Activated CD4-positive, alpha-beta T cell treated with anti-CD3 and anti-CD28 coated beads, Interleukin-2, amount 10 ng/mL, durations not matched to agents 24 days and 14 days (primary cell): ENCODE measurements at places on chromosomes 5 and 9.

- no peak overlapping the region for H3K27ac ChIP-seq
- no peak for DNase-seq
- H3K4me3 ChIP-seq: no peak overlapping the region
- no peaks in the 10 kb centered on the region for H3K4me1 ChIP-seq
- H3K27me3 ChIP-seq: no peaks in the 10 kb centered on the region
These were observed 985.9 kb downstream of the CDH18 start for GRCh38 chr5:19002111-19002510.

- no peaks in the 10 kb centered on the region for H3K36me3 ChIP-seq
- no peaks in the 10 kb centered on the region for H3K4me1 ChIP-seq
- DNase-seq: no peak
- H3K27me3 ChIP-seq: peaks cover 33% of the 10 kb centered on the region
- H3K27ac ChIP-seq: no peak overlapping the region
- no peak overlapping the region for H3K4me3 ChIP-seq
These were observed 99.7 kb upstream of the KIF2A start for GRCh38 chr5:62206150-62206829.

DNA sequence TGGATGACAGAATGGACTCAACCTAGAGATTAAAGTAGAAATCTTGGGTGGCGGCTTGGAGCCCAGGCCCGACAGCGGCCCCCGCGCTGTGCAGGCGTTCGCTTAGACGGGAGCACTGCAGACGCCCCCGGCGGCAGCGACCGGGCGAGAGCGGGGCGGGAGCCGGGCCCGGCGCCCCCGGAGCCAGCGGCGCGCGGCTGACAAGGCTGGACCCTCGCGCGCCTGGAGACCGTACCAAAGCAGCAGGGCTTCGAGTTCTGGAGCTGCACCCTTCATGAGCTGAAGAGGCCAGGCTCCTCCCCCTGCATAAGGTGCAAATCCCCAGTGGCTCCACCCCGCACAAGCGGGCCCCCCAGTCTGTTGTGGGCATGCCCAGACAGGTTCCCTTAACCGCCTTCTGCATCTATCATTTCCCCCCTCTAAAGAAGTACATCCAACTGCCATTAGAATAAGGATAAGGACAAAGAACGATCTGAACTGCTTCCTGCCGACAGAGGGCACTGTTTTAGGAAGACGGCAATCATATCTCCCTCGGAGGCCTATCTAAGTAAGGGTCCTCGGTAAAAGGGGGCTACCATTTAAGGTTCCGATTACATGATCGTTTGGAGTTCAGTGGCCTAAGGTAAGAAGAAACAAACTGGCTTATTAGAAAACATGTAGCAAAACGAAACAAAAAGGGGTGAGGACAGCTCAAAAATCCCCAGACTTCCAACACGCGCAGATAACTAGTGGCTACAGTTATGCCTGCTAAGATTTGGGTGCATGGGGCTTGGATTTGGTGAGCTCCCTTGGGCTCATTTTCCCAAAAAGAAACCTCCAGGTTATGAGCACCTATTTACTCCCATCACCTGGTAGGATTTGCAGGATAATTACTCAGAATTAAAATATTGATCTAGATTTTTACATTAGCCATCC lies 66.3 kb downstream of the RGMB start:
- peak overlapping the region; percentile 22 for H3K4me3 ChIP-seq
- no peaks in the 10 kb centered on the region for H3K27me3 ChIP-seq
- H3K4me1 ChIP-seq: no peaks in the 10 kb centered on the region
- no peak overlapping the region for H3K27ac ChIP-seq
- DNase-seq: no peak
- H3K36me3 ChIP-seq: no peaks in the 10 kb centered on the region

GRCh38 chr5:163079618-163080017 lies 357.8 kb upstream of the CCNG1 start:
- H3K4me3 ChIP-seq: no peak overlapping the region
- H3K27ac ChIP-seq: no peak overlapping the region
- DNase-seq: no peak
- no peaks in the 10 kb centered on the region for H3K36me3 ChIP-seq
- H3K4me1 ChIP-seq: no peaks in the 10 kb centered on the region

DNA sequence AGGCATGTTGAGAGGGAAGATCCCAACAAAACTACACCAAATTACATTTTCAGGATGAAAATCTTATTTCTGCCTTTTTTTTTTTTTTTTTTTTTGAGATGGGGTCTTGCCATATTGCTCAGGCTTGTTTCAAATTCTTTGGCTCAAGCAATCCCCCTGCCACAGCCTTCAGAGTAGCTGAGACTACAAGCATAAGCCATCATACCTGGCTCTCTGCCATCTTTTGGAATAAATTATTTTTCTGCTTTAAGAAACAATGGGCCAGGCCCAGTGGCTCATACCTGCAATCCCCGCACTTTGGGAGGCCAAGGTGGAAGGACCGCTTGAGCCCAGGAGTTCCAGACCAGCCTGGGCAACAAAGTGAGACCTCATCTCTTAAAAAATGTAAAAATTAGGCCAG lies 14.3 kb downstream of the AFF4 start:
- H3K4me3 ChIP-seq: no peak overlapping the region
- peaks cover 21% of the 10 kb centered on the region for H3K36me3 ChIP-seq
- peaks cover 22% of the 10 kb centered on the region for H3K4me1 ChIP-seq
- no peaks in the 10 kb centered on the region for H3K27me3 ChIP-seq

DNA sequence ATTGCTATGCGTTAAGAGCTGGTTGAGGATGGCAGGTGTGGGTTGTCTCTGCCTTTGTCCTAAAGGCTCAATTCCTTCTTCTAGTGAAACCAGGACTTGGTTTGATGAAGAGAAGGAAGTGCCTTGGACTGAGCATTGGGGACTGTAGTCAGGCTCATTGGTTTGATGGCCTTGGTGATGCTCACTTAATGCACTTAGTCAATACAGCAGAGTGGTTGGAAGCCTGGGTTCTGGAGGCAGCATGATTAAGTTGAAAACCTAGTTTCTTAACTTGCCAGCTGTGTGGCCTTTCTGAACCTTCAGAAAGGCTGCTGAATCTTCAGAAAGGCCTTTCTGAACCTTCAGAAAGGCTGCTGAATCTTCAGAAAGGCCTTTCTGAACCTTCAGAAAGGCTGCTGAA lies 52.4 kb downstream of the PTTG1 start:
- DNase-seq: no peak
- peak overlapping the region; percentile 100 for H3K4me3 ChIP-seq
- peaks cover 71% of the 10 kb centered on the region for H3K4me1 ChIP-seq
- no peaks in the 10 kb centered on the region for H3K27me3 ChIP-seq

GRCh38 chr5:80031109-80031508 lies 4.0 kb upstream of the THBS4 start:
- H3K27ac ChIP-seq: no peak overlapping the region
- no peaks in the 10 kb centered on the region for H3K36me3 ChIP-seq
- DNase-seq: no peak
- H3K4me3 ChIP-seq: no peak overlapping the region
- H3K27me3 ChIP-seq: peaks cover 45% of the 10 kb centered on the region

GRCh38 chr9:96062854-96063253 lies 187.4 kb downstream of the ERCC6L2 start:
- no peak overlapping the region for H3K27ac ChIP-seq
- no peak overlapping the region for H3K4me3 ChIP-seq
- H3K36me3 ChIP-seq: no peaks in the 10 kb centered on the region
- H3K27me3 ChIP-seq: no peaks in the 10 kb centered on the region
- H3K4me1 ChIP-seq: peaks cover 14% of the 10 kb centered on the region

DNA sequence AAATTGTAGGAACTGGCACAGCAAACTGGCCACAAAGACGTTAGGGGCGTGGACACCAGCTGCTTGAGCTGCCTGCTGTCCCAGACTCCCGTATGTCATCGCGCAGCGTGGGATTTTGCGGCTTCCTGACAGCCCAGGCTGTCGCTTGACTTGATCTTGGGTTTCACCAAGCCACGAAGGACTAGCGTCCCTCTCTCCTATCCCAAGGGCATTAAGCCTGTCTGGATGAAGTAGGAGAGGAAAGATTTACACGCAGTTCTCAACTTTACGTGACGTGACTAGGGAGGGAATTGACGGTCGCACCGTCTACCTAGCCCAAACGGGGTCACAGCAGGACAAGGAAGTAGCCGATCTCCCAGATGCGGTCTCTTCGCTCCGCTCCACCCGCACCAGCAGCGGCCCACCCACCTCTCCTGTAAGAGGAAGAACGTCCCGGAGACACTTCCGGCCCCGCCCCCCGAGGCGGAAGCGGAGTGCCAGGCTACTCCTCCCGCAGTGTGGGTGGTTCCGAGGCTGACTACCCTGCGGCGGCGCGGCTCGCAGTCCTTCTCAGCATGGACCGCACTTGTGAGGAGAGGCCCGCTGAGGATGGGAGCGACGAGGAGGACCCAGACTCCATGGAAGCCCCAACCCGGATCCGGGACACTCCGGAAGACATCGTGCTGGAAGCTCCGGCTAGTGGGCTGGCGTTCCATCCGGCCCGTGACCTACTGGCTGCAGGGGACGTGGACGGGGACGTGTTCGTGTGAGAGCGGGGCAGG lies at the start of gene WDR55:
TSS of gene WDR55 (plus strand) at position 546 of the 761 bp plus-strand sequence. CDS start at position 555, 9 bp downstream.
- peaks cover 70% of the 10 kb centered on the region for H3K36me3 ChIP-seq
- H3K4me1 ChIP-seq: peaks cover 26% of the 10 kb centered on the region

DNA sequence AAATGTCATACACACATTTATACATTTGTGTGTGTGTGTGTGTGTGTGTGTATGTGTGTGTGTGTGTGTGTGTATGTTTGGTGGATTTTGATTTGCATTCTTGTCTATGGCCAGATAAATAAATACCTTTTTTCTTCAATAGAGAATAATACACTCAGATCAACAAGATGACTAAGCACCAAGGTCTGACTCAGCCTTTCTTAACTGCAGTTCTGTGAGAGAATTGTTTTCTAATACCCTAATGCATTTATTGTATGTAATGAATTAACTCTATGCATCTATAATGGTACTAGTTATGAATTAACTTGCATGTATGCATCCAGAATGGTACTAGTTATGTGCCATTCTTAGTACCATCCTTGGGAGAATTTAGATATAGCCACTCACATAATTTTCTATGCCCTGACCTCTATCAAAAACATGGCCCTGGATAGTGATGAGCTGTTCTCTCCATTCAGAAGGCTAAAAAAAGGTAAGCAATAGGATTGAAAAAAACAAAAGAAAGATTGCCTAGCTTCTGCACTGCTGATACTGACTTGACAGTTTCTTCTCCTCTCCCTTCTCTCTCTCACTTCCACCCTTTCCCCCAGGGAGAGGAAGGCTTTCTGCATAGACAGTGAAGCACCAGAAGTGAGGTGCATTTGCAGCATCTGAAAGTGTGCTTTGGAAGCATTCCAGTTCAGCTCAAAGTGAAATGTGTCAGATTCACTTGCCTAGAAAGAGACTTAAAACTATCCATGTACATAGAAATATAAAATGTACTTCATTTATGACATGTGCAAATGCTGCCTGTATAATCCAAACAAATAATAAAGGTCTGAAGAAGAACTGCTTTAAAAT lies 55.1 kb upstream of the CCDC112 start:
- no peak overlapping the region for H3K4me3 ChIP-seq
- H3K27me3 ChIP-seq: peaks cover 17% of the 10 kb centered on the region
- DNase-seq: no peak
- H3K36me3 ChIP-seq: no peaks in the 10 kb centered on the region
- H3K4me1 ChIP-seq: no peaks in the 10 kb centered on the region

DNA sequence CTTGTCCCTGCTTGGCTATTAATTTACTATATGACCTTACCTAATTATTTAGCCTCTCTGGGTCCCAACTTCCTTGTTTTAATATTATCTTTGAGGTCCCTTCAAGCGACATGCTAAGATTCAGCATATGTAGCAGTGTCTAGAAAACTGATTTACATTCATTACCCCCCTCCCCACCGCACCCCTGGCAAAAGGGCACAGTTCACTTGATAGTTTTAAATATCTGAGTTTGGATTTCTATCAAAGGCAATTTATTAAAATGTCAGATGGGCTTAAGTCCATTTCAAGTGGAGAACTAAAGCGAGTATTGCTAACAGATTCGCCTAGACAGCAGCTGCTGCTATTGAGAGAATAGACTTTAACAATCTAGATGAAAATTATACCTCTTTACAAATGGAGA lies 3.9 kb downstream of the CEMIP2 start:
- DNase-seq: no peak
- H3K4me1 ChIP-seq: peaks cover 54% of the 10 kb centered on the region
- peak overlapping the region; percentile 73 for H3K27ac ChIP-seq
- H3K27me3 ChIP-seq: no peaks in the 10 kb centered on the region

GRCh38 chr9:137987244-137988030 lies 109.9 kb downstream of the CACNA1B start:
- DNase-seq: no peak
- H3K4me1 ChIP-seq: no peaks in the 10 kb centered on the region
- H3K27ac ChIP-seq: no peak overlapping the region
- H3K27me3 ChIP-seq: peaks cover 12% of the 10 kb centered on the region
- H3K36me3 ChIP-seq: no peaks in the 10 kb centered on the region
- H3K4me3 ChIP-seq: no peak overlapping the region

- no peak overlapping the region for H3K4me3 ChIP-seq
- peaks cover 6% of the 10 kb centered on the region for H3K4me1 ChIP-seq
- H3K36me3 ChIP-seq: no peaks in the 10 kb centered on the region
- H3K27me3 ChIP-seq: peaks cover 6% of the 10 kb centered on the region
These were observed 166.6 kb downstream of the SLC28A3 start for GRCh38 chr9:84173961-84174360.

- peaks cover 6% of the 10 kb centered on the region for H3K36me3 ChIP-seq
- H3K27ac ChIP-seq: no peak overlapping the region
- no peak for DNase-seq
- H3K4me3 ChIP-seq: no peak overlapping the region
- H3K27me3 ChIP-seq: peaks cover 88% of the 10 kb centered on the region
- peaks cover 21% of the 10 kb centered on the region for H3K4me1 ChIP-seq
These were observed 2.2 kb downstream of the PAX5 start for GRCh38 chr9:37031902-37032301.

DNA sequence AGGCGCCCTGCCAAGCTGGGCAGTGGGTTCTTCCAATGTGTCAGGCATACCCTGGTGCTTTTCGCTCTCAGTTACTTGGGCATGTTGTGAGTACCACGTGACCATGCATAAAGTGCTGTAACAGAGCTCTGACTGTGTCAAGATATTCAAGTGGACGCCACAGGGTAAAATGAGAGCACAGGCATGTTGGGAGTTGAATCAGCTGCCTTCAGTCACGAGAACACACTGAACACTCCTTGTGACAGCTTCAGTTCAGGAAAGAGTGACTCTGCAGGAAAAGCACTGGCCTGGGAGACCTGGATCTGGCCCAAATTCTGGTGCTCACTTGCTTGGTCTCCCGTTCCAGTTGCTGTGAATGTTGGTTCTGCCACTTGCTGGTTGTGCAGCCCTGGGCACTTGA lies 5.1 kb downstream of the MLANA start:
- H3K27ac ChIP-seq: no peak overlapping the region
- peaks cover 14% of the 10 kb centered on the region for H3K36me3 ChIP-seq
- DNase-seq: no peak
- H3K4me3 ChIP-seq: no peak overlapping the region
- H3K27me3 ChIP-seq: no peaks in the 10 kb centered on the region
